ENCODE measurements at places on chromosomes 6 and 20.

- DNase-seq: no peak
These were observed 89.3 kb downstream of the JPH2 start for GRCh38 chr20:44097521-44098255.

DNA sequence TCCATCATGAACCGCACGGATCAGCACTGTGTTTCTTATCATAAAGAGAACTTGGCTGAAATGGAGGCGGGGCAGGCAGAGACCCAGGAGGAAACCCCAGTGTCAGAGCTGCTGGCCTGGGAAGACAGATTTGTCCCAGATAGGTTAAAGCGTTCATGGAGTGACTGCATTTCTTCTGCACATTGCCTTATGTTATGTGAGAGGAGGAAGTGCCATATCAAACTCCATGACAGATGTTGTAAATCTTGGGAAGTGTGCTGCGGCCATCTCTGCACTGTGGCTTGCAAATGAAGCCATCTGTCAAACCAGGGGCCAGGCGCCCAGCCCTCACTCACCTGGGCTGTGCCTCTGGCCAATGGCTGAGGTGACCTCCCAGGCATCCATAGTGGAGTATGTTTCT lies 163.0 kb downstream of the SLC24A3 start:
- no peak for DNase-seq

- DNase-seq: no peak
These were observed 609.8 kb downstream of the RFPL4B start for GRCh38 chr6:112956696-112957535.

DNA sequence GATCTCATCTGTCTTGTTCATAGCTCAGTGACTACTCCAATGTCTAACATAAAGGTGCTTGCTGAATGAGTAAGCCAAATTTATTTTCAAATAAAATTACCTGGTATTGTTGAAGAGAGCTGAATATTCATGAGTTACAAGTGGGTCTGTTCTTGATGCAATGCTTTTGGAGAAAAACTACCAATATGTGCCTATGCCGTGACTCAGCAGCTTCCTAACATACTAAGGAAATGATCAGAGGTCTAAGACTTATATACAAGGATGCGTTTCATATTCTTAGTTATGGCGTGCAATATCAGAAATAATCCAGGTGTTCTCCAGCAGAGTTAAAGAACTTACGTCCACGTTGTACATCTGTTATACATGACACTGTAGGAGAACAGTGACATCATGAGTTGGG lies 5.1 kb downstream of the FAM120B start:
- DNase-seq: no peak

DNA sequence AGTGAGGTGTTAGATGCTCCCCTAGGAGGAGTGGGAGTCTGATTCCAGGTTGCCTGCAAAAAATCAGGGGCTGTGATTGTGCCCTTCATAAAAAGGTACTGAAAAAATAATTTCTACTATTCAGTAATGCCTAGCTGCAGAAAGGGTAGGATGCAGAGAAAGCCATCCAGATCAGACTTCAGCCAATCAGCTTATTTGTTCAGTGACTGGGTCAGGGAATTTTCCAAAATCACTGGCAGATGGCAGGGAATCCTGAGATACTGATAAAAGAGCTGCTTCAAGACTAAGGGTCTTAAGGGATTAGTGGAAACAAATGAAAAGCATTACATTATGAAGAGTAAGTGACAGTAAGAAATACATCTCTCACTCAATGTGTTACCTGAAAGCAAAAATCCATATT lies 42.8 kb upstream of the MTRF1L start:
- no peak for DNase-seq

DNA sequence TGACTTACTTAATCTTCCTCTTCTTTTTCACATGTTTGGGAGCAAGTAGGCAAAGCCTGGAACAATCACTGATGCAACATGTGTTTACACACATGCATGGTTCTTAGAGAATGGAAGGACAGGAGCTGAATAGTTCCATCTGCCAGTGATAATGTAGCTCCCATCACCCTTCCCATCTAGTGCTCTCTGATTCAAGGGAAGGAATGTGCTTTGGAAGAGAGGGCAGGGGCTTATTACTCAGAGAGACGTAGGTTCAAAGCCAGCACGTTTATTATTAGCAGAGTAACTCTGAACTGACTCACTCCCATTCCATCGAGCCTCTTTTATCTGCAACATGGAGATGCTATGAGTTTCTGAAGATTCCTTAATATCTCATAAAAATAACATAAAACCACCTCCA lies 211.9 kb downstream of the GMPR start:
- DNase-seq: no peak

- DNase-seq: no peak
These were observed 1.6 kb downstream of the NOX3 start for GRCh38 chr6:155454008-155454407.

- DNase-seq: peak; percentile 56
These were observed 9.1 kb downstream of the PI16 start for GRCh38 chr6:36963451-36964290.

- DNase-seq: no peak
These were observed 156.8 kb upstream of the JARID2 start for GRCh38 chr6:15088904-15089568.

GRCh38 chr6:75154973-75155372 lies 50.9 kb downstream of the COL12A1 start:
- DNase-seq: no peak

- no peak for DNase-seq
These were observed 39.3 kb downstream of the SNRNP48 start for GRCh38 chr6:7629321-7629720.

GRCh38 chr6:128963561-128963960 lies 80.6 kb downstream of the LAMA2 start:
- DNase-seq: no peak

DNA sequence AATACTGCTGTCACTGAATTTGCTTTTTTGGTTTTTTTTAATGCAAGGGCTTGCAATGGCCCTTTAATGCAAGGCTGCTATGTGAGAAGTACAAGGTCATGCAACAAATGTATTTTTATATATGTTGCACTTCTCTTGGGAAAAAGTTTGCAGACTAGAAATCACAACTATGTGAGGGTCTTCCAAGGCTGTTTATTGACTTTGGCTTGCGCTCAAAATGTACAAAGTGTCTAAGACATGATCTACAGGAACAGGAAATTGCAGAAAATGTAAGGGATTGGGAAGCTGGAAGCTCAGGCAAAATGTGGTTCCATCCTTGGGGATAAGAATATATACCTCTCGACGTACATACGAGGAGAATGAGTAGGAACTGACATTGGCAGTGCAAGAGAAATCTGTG lies 92.2 kb upstream of the F13A1 start:
- DNase-seq: no peak

- DNase-seq: no peak
These were observed 63.9 kb upstream of the MOCS1 start for GRCh38 chr6:39998126-39998525.

DNA sequence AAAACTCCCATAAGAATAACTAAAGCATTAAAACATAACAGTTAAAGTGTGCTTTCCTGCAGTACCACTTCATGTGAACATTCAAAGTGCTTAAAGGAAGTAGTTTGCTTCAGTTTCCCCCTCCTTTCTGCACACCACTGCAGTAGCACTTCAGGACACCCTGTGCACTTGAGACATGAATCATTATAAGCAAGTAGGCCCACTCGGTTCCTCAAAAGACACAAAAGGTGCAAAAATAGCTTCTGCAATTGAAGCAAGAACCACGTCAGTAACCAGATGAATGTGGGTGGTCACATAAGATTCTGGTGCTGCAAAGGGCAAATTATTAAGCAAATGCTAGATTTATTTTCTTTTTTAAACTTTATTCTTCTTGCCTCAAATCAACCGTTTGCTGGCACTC lies 160.6 kb downstream of the HIVEP2 start:
- DNase-seq: no peak

DNA sequence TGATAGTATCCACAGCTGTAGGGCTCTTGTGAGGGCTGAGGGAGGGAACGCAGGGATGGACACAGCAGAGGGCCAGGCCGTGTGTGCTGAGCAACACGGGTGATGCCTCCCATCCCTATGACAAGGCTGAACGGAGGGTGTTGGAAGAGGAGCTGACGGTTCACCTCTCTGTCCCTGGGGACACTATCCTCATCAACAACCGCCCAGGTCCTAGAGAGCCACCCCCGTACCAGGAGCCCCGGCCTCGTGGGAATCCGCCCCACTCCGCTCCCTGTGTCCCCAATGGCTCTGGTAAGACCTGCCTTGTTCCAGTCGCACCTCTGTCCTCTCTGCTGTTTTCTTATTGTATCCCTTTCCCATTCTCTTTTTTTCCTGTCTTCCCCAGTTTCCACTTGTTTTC lies 10.1 kb downstream of the DDR1 start:
- DNase-seq: no peak

- DNase-seq: no peak
These were observed 14.7 kb upstream of the NOL4L start for GRCh38 chr20:32599783-32600340.

GRCh38 chr20:25126204-25127029 lies 44.5 kb upstream of the VSX1 start:
- DNase-seq: no peak

GRCh38 chr6:45655745-45656476 lies 278.2 kb upstream of the SUPT3H start:
- DNase-seq: no peak

GRCh38 chr6:70375166-70375565 lies 38.1 kb upstream of the FAM135A start:
- no peak for DNase-seq

- no peak for DNase-seq
These were observed 75.5 kb downstream of the LAMA4 start for GRCh38 chr6:112178846-112179245.

GRCh38 chr6:31769684-31770371 lies 7.3 kb downstream of the VWA7 start:
- peak; percentile 78 for DNase-seq

GRCh38 chr20:62066983-62067433 lies 1.3 kb upstream of the TAF4 start:
- no peak for DNase-seq

- no peak for DNase-seq
These were observed 13.0 kb downstream of the FOXQ1 start for GRCh38 chr6:1324936-1325335.

DNA sequence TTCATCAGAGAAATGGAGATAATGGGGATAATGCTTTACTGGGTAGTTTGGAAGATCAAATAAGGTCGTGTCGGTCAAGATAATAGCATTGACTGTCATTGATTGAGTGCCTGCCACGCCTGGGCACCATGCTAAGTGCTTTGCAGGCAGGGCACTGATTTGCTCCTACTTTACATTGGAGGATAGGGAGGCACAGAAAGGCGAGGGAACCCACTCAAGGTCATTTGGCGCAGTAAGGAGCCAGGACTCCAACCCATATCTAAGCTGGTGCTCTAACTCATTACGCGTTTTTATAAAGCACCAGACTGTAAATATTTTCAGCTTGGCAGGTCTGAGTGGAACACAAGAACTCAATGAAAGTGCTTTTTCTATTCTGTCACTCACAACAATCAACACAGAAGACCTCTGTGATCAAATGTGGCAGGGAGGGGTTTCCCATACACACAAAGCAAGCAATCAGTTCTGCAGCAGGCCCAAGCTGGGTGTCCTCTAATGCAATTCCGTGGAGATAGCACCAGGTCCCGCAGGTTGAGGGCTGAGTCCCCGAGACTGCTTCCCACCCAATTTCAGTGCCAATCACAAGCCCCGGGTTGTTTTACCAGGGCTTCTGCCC lies 373.6 kb downstream of the CDH26 start:
- no peak for DNase-seq

- DNase-seq: no peak
These were observed 21.8 kb downstream of the PCK1 start for GRCh38 chr20:57582432-57583288.

GRCh38 chr6:135922174-135922573 lies 70.7 kb downstream of the PDE7B start:
- DNase-seq: no peak

DNA sequence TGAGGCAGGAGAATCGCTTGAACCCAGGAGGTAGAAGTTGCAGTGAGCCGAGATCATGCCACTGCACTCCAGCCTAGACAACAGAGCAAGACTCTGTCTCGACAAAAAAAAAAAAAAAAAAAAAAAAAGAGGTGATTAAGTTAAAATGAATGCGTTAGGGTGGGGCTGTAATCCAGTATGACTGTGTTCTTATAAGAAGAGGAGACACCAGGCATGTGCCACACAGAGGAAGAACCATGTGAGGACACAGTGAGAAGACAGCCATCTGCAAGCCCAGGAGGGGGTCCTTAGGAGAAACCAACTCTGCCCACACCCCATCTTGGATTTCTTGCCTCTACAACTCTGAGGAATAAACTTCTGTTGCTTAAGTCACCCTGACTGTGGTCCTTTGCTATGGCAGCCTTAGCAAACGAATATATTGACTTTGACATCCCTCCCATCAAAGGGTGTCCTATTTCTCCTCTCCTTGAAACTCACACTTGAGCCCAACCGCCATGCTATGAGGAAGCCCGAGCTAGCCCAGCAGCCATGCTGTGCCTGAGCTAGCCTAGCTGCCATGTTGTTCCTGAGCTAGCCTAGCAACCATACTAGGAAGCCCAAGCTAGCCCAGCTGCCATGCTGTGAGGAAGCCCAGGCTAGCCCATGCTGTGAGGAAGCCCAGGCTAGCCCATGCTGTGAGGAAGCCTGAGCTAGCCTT lies 15.8 kb upstream of the PPP1R16B start:
- no peak for DNase-seq

Measured in activated CD4-positive, alpha-beta T cell treated with anti-CD3 and anti-CD28 coated beads, Interleukin-2, amount 10 ng/mL, durations not matched to agents 7 days and 5 days (primary cell).